Adipocyte (in vitro differentiated cells): ENCODE measurements at places on chromosomes 5 and 9.
A peak's percentile ranks its signal among the peaks of the same experiment; 100 is the strongest.

DNA sequence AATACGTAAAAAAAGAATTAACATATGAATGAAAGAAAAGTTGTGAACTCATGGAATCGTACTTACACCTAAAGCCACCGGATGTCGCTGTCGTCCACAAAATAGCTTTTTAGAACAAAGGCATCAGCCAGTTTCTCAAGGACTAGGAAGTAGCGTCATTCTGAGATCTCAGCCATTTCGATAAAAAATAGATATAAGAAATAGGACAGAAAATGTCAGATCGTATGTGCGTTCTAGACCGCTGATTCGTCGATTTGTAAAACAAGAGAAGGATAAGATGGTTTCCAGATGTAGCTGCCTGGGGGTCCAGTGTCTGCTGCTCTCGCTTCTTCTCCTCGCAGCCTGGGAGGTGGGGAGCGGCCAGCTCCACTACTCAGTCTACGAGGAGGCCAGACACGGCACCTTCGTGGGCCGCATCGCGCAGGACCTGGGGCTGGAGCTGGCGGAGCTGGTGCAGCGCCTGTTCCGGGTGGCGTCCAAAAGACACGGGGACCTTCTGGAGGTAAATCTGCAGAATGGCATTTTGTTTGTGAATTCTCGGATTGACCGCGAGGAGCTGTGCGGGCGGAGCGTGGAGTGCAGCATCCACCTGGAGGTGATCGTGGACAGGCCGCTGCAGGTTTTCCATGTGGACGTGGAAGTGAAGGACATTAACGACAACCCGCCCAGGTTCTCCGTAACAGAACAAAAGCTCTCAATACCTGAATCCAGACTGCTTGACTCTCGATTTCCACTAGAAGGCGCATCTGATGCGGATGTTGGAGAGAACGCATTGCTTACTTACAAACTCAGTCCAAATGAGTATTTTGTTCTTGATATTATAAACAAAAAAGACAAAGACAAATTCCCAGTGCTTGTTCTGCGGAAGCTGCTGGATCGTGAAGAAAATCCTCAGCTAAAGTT, at the start of gene PCDHA10:
PCDHA10 (plus strand) TSS at position 126 of the 903 bp plus-strand sequence; CDS start at position 278, 152 bp downstream.
- no peak for DNase-seq

DNA sequence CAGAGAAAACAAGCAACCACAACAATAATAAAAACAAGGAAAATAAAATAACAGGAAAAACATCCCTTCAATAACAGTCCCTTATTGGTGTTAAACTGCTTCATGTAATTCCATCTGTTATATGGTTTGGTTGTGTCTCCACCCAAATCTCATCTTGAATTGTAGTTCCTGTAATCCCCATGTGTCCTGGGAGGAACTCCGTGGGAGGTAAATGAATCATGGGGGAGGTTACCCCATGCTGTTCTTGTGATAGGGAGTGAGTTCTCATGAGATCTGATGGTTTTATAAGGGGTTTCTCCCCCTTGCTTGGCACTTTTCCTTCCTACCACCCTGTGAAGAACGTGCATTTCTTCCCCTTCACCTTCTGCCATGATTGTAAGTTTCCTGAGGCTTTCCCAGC, 369.8 kb downstream of the TMEM232 start:
- no peak for DNase-seq

DNA sequence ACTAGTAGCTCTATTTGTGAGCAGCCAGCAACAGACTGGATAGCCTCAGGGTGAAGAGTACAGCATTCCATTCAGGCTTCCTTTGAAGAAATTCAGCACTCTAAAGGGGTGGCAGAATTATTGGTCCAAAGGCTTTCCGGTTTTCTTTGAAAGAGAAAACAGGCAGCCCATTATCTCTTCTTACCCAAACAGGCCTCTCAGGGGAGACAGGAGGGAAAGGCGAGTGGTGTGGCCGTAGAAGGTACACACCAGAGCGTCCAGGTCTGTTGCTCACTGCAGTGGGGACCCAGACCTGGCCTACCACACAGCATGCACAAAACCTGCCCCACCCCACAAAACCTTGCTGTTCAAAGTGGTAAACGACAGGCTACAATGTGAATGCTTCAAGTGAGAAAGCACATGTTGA, 83.3 kb downstream of the ZNF608 start:
- DNase-seq, result peak; percentile 48

- DNase-seq, result no peak
Measured at GRCh38 chr5:82754759-82755158, 322.4 kb downstream of the TMEM167A start.
